ENCODE measurements at places on chromosomes 2 and 18. TPM values are rescaled to one million over a fixed set of nuclear protein-coding genes. Genes with fewer than 3 reads are reported as not detected.

The VIL1 gene
- not detected for total RNA-seq

The CLEC4F gene
- not detected for total RNA-seq

The NYAP2 gene
- total RNA-seq: not detected

The ATAD2B gene
- 1.5 TPM for total RNA-seq

The EFHD1 gene
- 0.45 TPM for total RNA-seq

The FHOD3 gene
- 2.9 TPM for total RNA-seq

The RAX gene
- total RNA-seq: not detected

The IL1RN gene
- total RNA-seq: not detected

The EVX2 gene
- total RNA-seq: not detected

The INPP5D gene
- 0.15 TPM for total RNA-seq

The IMP4 gene
- total RNA-seq: 132 TPM

The RUFY4 gene
- not detected for total RNA-seq

The MRPL30 gene
- 33.3 TPM for total RNA-seq

The VSNL1 gene
- total RNA-seq: 1.0 TPM

The TUBB8B gene
- not detected for total RNA-seq

The TGFA gene
- total RNA-seq: not detected

The RTP5 gene
- total RNA-seq: not detected

The DES gene
- 5.0 TPM for total RNA-seq

The SIX3 gene
- not detected for total RNA-seq

The AQP12A gene
- total RNA-seq: not detected

The AGAP1 gene
- 4.6 TPM for total RNA-seq

The HOXD13 gene
- total RNA-seq: not detected

The SNORC gene
- total RNA-seq: 1.5 TPM

The FBLN7 gene
- 1.0 TPM for total RNA-seq

The PID1 gene
- 5.9 TPM for total RNA-seq

The PARD3B gene
- total RNA-seq: 2.5 TPM

The CD8B2 gene
- not detected for total RNA-seq

The LGALSL gene
- total RNA-seq: 3.6 TPM

The RGPD4 gene
- total RNA-seq: not detected

The UGT1A5 gene
- not detected for total RNA-seq

The TMEM200C gene
- 1.5 TPM for total RNA-seq

The MC5R gene
- total RNA-seq: not detected

The HOXD8 gene
- not detected for total RNA-seq

The HEATR5B gene
- total RNA-seq: 10.0 TPM

The CCT4 gene
- 208 TPM for total RNA-seq

The RAB6C gene
- not detected for total RNA-seq

The PDCD1 gene
- total RNA-seq: not detected

The TMEFF2 gene
- 19.3 TPM for total RNA-seq

The IMPACT gene
- 18.0 TPM for total RNA-seq

The HRH4 gene
- not detected for total RNA-seq

The REG3A gene
- total RNA-seq: not detected

The CNNM3 gene
- 3.7 TPM for total RNA-seq

The GAL3ST2 gene
- not detected for total RNA-seq

The AGXT gene
- total RNA-seq: not detected

The MBD5 gene
- total RNA-seq: 7.0 TPM
